ENCODE measurements at places on chromosomes 3 and 15.

GRCh38 chr3:52779011-52779836 lies 1.8 kb downstream of the ITIH1 start:
- DNase-seq = no peak

DNA sequence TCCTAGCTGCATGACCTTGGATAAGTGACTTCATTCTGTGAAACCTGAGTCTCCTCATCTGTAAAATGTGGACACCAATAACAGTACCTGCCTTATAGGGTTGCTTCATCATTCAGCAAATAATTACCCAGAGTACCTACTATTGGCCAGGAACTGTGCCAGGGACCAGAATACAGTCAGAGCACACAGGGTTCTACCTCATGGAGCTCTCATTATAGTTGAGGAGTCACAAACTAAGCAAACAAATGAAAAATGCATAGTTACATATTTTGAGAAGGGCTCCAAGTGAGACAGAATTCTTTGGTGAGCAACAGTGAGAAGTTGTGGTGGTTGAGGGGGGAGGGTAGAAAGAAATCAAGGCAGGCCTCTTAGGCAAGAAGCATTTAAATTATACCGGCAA lies 308.6 kb upstream of the WNT5A start:
- DNase-seq = no peak

DNA sequence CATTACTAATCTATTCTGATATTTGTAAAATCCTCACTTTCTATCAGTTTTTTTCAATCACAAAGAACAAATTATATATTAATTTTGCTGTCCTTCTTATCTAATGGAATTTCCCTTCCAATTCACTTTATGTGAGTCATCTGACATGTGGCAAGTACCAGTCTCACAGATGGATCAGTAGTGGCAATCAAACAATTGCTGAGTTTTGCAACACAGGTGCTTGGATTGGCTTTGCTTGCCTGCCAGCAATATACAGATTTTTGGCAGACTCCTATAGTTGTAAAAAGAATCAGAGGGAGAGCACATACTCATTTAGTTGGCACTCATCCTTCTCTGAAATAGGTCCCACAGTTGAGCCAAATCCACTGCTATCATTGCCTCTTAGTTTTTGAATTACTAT lies 83.7 kb downstream of the BCHE start:
- no peak for DNase-seq

DNA sequence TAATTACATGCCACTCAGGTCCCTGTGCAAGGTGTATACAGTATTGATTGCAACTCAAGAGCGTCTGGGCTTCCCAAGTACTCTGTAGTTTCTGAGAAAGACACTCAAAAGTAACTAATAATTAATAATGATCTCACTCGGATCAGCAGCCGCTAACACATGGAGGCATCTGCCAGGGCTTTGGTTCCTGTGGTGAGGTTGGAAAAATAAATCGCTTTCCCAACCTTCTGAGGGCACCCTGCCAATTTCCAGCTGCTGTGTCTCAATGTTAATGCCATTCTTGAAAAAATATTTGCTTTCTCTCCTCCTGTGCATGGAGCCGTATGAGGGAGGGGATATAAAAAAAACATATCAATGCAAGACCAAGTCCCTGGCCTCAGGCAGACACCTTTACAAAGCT lies 116.5 kb upstream of the SLC2A2 start:
- DNase-seq = no peak

DNA sequence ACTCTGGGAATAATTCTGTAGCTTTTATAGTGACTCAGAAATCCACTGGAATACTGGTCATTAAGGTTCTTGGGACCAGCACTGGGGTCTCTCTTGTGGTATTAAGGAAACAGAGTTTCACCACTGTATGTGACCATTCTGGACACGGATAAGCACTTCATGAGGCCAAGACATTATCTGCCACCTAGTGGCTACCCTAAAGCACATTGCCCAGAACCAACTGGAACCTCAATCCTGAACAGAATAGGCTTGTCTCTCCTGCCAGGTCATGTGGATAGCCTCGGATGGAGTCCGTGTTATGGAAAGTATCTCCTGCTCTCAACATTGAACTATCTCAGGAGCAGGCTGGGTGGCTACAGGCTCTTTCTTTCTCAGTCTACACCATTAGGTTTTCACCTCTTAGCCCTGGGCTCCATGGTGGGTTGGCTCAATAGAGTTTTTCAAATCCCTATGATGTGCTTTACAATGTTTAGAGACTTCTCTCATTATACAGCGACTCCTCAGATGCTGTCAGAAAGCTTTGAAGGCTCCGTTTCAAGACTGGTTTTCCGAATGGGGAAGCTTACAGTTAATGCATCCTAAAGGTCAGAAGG lies 167.6 kb upstream of the ST8SIA2 start:
- DNase-seq = peak; percentile 2

GRCh38 chr3:81419228-81419627 lies 342.2 kb downstream of the GBE1 start:
- DNase-seq = no peak

DNA sequence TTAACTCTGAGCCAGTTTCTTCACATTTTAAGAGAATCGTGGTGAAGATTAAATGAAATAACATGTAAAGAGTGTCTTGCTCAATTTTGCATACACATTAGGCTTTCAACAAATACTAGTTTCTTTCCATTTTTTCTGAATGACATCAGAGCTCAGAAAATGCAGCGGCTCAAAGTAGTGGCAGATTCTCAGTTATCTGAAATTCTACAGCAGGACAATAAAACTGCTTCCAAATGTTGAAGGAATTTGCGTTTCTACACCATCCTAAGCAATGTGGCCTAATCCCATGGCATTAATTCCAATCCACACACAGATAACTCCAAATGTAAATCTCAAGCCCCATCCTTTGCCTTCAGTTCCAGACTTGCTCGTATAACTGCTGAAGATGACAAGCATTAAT lies 115.8 kb downstream of the PLCH1 start:
- DNase-seq = no peak

- no peak for DNase-seq
These were observed 2.2 kb downstream of the CAND2 start for GRCh38 chr3:12798559-12799179.

DNA sequence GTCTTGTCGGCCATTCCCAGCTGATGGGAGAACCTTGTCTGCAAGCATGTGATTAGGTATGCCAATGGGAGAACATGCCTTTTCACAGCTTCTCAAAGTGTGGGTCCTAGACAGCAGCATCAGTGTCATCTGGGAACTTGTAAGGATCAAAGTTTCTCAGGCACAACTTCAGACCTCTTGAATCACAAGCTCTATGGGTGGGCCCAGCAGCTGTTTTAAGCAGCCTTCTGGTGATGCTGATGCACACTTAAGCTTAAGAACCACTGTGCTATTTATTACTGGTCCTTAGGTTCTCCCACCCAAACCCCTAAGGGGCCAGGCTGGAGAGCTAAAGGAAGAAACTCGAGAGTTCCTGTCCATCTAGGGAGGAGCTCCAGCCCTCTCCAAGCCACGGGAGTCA lies 453.9 kb upstream of the PROK2 start:
- no peak for DNase-seq

GRCh38 chr3:186790261-186790981 lies 7.0 kb downstream of the EIF4A2 start:
- DNase-seq = peak; percentile 53

GRCh38 chr3:129289201-129289921 lies 10.7 kb downstream of the HMCES start:
- DNase-seq = peak; percentile 45

GRCh38 chr3:58326267-58326900 lies 6.3 kb upstream of the PXK start:
- no peak for DNase-seq

- no peak for DNase-seq
These were observed 1.8 kb upstream of the SAMMSON start for GRCh38 chr3:69997631-69998307.

GRCh38 chr3:131620977-131621376 lies 118.2 kb upstream of the MRPL3 start:
- no peak for DNase-seq

DNA sequence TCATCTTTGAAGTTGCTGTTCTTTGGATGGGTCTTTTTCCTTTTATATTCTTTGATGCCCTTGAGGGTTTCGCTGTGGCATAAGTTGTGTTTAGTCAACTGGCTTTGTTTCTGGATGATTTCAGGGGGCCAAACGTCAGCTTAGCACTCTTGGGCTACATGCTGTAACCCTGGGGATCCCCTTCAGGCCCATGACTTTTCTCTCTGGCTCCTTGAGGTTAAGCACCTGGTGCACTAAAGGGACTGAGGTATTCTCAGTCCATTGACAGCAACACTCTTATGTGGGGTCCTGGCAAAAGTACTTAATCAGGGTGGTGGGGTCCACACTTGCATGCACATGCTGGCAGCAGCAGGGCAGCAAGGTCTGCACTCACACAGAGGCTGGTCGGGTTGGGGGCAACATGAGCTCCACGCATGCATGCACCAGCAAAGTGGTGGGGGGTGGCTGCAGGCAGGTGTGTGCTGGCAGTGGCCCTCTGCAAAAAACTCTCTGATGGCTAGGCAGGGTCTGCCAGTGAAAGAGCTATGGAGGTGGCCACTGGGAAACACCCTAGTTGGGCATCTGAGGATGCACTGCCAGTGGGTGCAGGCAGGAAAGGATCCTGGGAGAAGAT lies 38.1 kb upstream of the CD200R1L start:
- DNase-seq = no peak

DNA sequence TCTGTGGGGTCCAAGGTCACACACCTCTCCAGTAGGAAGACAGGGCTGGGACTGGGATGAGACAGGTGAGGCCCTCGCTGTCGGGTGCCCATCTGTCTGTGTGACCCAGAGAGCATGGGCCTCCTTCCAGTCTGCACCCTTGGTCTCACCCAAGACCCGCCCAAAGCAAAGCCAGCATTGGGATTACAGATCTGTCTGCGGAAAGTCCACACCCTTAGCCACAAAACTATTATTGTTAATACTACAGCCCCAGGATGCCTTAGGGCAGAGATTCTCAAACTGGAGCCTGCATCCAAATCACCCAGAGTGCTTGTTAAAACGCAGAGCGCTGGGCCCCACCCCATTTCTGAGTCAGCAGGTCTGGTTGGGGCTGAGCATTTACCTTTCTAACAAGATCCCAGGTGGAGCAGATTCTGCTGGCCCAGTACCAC lies 58.5 kb upstream of the ZNF148 start:
- peak; percentile 69 for DNase-seq
